ENCODE measurements at places on chromosomes 3 and 15. TPM values are rescaled to one million over a fixed set of nuclear protein-coding genes. Genes with fewer than 3 reads are reported as not detected.

DNA sequence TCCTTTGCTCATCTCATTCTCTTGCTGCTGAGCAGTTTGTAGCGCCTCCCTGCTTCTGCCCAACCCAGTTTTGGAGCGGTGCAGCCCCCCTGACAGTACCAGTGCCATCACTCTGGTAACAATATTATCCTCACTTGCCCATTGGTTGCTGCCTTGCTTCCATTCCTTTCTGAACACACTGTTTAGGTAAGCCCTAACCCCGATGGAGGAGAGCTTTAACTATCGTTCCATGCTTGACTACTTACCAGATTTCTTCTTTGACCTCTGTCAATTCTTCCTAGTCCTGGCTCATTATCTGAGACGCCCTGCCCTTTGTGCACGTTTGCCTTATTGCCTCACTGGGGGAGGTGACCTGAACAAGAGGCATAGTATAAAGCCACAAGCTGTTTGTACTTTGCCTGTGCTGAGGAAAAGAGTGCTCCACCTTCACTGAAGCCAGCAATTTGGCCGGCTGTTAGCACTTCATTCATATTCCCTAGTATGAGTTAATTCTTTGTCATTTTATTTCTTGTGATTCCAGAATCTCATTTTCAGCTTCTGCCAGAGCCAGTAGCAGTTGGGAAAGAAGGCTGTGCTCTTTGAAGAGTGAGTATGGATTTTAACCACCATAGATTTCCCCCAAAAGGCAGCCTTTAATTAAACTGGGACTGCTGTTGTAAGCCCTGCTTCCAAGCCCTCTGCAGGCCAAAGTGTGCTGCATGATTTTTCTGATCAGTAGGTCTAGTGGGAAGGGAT is 11.9 kb downstream of the ABHD6 start:
- H3K4me3 ChIP-seq, result no peak overlapping the region
- no peaks in the 10 kb centered on the region for H3K36me3 ChIP-seq
- no peaks in the 10 kb centered on the region for H3K27me3 ChIP-seq
- no peak overlapping the region for H3K27ac ChIP-seq

DNA sequence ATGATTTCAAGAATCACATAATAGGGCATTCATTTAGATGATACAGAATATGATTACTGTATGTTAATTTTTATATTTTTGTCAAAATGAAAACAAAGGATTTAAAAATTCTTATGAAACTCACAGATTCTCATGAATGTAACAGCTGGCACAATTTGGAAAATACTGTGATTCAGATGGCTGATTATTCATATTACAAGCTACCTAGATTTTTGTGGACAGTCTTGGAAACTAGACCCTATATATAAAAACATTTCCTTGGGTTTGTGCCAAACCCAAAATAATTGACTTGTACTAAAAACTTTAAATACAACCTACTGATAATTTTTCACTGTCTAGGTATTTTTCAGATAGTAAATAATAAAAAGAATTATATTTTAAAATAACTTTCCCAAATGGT is 26.2 kb downstream of the ZBED2 start:
- H3K36me3 ChIP-seq, result no peaks in the 10 kb centered on the region
- no peaks in the 10 kb centered on the region for H3K27me3 ChIP-seq
- no peak overlapping the region for H3K4me3 ChIP-seq
- DNase-seq, result no peak
- H3K27ac ChIP-seq, result no peak overlapping the region

LRRC34 gene
- total RNA-seq, result 5.4 TPM

SLCO2A1 gene
- not detected for total RNA-seq

CCK gene
- not detected for total RNA-seq
